ENCODE measurements at places on chromosomes 12 and 14.

- no peak for DNase-seq
These were observed 244.3 kb upstream of the NOVA1 start for GRCh38 chr14:26841920-26842741.

GRCh38 chr14:34237081-34237480, 225.0 kb downstream of the SPTSSA start:
- DNase-seq = no peak

DNA sequence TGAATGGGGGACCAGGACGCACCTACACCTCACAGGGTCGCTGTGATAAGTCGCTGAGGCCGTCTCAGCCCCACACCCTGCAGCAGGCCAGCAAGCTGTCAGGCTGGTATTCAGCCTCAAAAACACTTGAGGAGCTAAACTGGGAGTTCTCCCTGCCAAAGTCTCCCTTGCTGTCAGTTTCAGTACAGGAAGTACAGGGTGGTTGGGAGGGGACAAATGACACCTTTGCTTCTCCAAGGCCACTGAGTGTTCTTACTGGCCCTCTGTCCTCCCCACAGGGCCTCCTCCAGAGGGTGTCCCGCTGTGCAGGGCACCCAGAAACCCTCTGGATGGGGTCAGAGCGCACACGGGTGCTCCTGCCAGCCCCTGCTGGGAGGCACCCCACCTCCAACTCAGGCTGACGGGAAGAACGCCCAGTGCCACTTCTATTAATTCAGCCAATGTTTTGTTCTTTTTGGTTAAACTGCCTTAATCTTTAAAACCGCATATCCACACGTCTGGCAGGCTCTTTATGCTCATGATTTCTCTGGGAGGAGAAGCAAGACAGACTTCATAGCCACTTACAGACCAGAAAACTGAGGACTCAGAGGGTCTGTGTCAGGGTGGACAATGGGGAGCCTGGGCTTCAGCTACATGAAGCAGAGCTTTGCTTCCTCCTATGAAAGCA, 75.9 kb downstream of the ITPK1 start:
- no peak for DNase-seq

DNA sequence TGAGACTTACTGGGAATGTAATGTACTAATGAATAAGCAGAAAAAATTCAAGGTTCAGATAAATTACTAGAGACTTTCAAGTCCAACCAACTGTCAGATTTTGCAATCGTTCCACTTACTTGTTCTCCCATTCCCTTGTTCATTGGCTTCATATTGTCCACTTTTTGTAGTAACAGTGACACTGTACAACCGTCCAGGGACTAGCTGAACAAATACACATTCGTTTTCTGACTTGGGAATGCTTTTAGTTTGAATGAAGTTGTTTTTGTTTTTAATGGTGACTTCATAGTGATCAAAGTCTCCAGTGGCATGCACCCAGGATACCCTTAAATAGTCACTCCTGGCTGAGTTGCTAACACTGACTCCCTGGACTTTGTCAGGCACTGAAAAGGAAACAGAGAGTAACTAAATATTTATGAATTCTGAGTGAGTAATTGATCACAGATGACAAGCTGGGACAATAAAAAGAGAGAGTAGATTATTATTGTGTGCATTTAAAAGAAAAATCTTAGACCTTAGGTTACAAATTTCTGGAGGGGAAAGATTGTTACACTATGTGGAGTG, 65.4 kb downstream of the PTPRB start:
- DNase-seq = no peak

DNA sequence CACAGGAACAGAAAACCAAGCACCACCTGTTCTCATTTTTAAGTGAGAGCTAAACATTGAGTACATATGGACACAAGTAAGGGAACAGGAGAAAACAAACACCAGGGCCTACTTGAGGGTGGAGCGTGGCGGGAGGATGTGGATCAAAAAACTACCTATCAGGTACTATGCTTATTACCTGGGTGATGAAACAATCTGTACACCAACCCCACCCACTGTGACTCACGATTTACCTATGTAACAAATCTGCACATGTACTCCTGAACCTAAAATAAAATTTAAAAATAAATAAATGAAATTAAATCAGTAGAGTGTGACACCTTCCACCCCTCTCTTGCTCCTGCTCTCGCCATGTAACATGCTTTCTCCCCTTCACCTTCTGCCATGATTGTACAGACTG, 615.5 kb downstream of the RPL10L start:
- no peak for DNase-seq

GRCh38 chr12:108861878-108862587, 4.7 kb upstream of the SSH1 start:
- no peak for DNase-seq

- no peak for DNase-seq
These were observed 98.1 kb upstream of the OR4E1 start for GRCh38 chr14:21771671-21772070.

Measured in coronary artery (tissue), 2 donors.